Cerebellum (tissue), 4 donors: ENCODE measurements at places on chromosomes 13 and 19.

DNA sequence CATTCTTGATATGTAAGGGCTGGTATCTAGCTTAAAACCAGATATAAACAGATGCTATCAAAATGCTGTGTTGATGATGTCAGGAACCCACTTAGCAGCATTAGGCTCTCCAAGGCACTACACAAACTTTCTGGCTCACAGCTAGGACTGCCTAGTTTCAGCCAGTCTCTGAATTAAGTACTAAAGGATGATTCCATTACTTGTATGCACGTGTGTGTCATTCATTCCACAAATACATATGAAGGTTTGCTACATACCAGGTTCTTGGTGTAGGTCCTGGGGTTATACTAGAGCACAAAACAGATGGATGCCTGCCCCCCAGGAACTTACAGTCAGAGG, 151.5 kb downstream of the RGCC start:
- DNase-seq = no peak

DNA sequence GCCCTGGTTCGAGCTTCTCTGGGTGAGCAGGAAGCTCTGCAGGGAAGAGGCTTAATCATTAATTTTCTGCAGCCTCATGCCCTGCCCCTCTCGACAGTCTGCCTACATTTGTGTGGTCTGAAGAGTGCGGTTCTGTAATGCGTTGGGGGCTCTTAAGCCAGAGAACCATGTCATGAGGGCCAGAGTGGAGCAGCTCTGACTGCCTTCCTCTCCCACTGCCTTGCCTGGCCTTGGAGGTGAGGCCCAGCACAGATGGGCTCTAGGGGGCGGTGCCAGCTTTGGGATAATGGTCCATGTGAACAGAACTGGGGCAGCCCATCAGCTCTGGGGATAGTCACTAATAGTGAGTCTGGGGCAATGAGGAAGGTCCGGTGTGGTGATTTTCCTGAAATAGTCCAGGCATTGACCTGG, 5.7 kb downstream of the FGF9 start:
- DNase-seq = peak; percentile 75

DNA sequence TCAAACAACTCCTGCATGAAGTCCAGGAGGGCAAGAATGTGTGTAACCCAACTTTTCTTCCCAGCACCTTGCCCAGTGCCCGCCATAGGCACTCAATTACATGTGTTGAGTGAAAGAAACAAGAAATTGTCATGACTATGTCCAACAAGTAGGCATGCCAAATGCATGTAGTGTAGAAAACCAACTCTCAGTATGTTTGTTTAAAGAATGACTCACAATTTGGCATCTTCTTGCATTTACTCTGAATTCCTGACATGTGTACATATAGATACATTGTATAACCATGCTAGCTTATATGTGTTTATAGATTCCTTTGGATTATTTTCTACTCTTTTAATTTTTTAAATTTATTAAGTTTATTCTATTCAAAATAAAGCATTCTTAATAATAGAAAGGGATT, 305.0 kb downstream of the EFNB2 start:
- DNase-seq = no peak

DNA sequence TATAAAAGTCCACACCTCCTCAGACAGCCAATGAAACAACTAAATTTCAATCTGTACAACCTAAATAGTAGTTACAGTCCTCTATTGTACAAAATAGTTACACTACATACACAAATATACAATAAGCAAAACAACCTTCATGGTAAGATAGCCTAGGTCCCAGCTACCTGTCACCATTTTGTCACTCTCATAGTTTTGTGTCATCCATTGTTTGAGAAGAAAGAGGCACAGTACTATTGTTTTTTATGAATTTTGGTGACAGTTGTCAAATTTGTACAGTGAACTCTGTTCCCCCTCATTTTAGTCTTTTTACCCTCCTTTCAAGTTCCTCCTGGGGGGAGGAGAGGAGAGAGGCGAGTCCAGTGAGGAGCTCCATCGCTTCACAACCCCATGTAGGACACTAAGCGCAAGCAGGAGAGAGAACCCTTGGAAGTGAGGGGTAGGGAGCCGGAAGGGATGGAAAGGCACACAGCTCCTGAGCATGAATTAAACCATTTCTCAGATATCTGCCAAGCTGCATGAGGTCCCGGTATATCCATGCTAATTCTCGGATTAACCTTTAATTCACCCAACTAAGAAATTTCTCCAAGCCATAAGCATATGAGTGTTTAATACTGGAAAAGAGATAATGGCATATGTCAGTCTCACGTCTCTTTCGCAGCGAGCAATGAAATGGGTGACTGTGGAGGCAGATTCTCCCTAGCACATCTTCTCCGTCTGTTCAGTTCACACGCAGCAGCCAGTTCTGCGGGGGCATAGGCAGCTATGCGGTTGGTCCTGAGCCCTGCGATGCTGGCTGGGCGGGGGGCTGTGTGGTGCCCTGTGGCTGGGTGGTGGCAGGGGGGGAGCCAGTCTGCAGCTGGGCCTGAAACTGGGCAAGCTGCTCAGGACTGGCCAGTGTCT, 60.5 kb downstream of the SERP2 start:
- DNase-seq = no peak
